ENCODE measurements at places on chromosomes 3 and 15.

- DNase-seq: no peak
Observed at GRCh38 chr3:80233576-80233975, 465.8 kb upstream of the ROBO1 start.

DNA sequence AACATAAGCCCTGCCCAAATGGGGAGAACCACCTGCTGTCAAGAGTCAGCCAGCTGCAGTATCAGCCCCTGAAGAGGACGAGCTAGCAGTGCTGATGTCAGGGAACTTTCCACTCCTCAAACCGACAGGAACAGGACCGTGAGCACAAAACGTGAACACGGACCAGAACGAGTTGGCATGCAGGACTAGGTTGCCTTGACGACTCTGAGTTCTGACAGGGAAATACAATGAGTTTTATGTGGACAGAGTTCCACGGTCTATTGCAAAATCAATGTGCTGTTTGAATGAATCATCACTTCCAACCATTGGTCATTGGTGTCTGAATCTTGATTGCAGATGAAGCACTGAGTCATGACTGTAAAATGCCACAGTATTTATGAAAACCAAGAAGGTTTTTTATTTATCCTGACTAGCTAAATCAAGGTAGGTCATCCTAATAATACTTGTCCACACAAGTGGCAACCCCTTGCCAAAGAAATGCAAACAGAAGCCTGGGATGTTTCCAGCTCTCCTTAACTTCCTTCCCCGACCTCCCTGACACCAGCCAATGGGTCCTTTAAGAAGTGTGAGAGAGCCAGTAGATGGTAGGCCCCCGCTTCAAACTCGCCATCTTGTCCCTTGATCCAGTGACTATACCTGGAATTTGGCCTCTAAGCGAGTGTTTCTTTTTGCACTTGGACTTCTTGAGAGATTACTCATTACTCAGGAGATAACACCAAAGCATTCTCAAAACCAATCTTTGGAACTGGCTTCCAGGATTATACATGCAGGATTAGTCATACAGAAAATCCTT is 119.6 kb downstream of the ASB7 start:
- peak; percentile 48 for DNase-seq

GRCh38 chr3:184757022-184757651 is 45.3 kb upstream of the MAGEF1 start:
- no peak for DNase-seq

DNA sequence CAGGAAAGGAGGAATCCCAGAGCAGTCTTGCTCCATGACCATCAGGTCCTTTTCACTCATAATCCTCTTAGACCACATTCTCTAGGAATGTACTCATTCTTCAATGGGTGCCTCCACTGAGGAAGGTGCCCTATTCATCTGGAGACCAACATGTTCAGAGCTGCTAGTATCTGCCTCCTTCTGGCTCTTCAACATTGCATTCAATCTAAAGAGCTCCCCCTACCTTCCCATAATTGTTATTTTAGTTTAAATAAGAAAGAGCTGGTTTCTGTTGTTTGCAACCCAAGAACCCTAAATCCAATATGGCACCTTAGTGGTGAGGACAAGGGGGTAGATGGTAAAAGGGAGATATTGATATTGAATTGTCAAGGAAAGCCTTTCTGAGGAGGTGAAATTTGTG is 67.6 kb downstream of the SCN11A start:
- DNase-seq: no peak

- no peak for DNase-seq
Observed at GRCh38 chr15:48679952-48680351, 34.4 kb upstream of the FBN1 start.

DNA sequence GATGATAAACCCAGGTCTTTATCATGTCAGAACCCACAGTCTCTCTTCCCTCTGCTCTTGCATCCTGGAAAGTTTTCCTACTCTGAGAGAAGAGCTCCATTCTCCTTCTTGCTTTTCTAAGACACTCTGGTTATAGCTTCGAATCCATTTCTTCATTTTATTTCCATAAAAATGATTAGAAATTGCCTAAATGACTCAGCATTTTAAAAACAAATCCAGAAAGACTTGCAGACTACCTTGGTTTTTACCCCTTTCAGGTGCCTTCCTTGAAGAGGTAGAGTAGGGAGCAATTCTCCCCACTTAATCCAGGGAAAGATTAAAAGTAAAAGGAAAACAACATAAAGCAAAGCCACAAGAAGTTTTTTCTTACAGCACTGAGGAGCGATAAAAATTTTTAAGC is 1256.0 kb downstream of the ROBO1 start:
- no peak for DNase-seq

- no peak for DNase-seq
Observed at GRCh38 chr15:41936649-41937567, 35.4 kb downstream of the EHD4 start.

DNA sequence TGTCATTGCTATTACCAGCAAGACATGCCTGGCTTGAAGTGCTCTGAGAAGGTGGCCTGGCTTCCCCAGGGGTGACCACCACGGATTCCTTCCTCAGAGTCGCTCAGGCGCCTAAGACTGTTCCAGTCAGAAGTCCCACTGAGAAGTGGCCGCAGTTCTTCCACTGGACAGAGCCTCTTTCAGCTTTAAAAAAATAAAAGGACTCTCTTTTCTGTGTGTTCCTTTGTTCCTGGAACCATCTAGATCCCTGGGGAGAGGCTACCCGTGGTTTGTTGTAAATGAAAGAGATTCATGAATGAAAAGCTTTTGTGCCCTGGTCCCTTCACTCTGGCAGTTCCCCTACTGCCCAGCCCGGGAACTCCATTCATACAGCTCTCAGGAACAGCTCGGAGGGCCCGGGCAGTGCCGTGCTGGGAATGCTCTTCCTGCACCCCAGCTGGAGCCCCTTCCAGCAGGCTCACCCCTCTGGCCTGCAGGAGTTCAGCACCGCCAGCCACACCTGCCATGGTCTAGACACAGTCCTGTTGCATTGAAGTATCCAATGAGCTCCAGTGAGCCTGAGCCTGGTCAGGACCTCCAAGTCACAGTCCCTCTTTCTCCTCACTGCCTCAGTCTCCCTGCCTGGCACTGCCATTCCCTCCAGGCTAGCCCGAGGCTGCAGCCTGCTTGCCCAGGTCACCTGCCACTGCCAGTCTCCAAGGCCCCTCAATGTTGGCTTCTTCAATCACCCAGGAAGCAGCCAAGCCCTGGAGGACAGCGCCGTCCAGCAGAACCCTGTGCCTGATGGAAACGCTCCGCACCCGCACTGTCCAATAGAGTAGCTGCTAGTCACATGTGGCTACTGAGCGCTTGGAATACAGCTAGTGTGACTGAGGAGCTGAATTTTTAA is 75.4 kb downstream of the XXYLT1 start:
- no peak for DNase-seq

DNA sequence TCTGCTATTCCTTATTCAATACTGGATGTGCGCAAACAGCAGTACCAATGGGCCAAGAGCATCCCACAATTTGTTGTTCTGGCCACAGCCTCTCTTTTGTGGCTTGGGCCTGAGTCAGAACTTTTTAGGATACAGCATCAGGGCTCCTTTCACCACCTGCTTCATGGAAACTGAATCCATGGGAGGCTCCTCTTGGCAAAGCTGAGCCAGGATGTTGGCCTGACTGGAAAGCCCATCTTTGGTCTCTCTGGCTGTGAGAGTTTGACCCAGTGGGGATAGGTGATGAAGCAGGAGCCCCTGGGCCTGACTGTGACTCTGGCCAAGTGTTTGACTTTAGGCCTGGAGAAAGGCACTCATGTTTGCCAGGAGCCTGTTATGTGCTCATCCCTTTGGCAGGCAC is 27.6 kb downstream of the IL16 start:
- DNase-seq: no peak

DNA sequence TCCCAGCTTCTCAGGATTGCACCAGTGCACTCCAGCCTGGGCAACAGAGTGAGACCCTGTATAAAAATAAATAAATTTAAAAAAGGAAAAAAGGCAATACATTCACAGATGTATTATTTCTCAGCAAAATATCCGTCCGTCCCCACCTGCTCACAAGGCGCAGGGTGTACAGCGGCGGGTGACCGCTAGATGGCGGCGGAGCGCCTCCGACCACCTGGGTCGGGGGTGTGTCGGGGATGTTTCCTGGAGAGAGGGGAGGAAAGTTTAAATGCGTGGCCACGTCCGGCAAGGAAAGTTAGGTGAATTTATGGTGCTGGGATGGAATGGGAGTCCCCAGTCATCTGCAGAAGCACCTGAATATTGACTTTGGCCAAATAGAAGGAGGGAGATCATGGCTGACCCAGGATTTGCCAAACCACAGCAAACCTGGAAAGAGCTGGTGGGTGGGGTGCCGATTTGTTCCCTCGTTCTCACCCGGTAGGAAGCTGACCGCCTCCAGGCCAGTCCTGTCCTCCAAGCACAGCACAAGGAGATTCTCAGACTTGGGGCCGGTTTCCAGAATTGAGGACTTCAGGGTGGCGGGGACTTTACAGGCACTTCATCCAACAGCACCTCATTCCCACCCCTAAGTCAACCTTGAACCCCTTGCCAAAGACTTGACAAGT is 88.3 kb downstream of the TMEM266 start:
- no peak for DNase-seq
